Activated naive CD4-positive, alpha-beta T cell treated with anti-CD3 and anti-CD28 coated beads, Interleukin-2, amount 50 U/mL, for 72 hours (primary cell): ENCODE measurements at places on chromosomes 7 and 10. TPM values are rescaled to one million over a fixed set of nuclear protein-coding genes. Genes with fewer than 3 reads are reported as not detected.

Gene SPDYE1
- not detected for total RNA-seq

Gene TMEM176A
- total RNA-seq: not detected

Gene PDE1C
- not detected for total RNA-seq

DNA sequence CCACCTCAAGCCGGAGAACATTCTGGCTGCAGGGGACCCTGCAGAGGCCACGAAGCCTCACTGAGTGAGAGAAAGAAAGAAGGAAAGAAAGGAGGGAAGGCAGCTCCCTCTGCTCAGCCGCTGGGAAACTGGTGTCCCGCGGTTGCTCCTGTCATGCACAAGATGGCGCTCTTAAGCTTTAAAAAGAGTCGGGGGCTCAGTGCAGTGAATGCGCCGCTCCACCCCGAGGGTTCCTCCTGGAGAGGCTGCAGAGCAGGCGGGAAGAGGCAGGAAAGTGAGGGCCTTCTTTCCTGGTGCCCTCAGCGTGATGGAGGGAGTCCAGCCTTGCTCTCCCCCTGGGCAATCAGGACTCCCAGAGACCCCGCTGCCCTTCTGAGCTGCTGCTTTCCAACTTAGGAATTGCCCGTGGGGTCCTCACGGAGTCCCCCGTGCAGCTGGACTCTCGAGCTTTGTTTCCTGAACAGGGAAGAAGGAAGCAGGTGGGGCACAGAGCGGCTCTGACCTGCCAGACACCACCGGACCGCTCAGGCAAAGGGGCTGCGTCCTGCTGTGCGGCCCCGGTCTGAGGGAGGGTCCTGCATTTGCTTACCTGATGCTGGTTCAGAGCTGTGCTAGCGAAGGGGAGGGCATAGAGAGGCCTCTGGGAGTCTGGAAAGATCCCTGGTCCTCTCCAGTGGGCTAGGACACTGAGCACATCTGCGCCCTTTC is 141.9 kb upstream of the MKI67 start:
- DNase-seq: no peak

DNA sequence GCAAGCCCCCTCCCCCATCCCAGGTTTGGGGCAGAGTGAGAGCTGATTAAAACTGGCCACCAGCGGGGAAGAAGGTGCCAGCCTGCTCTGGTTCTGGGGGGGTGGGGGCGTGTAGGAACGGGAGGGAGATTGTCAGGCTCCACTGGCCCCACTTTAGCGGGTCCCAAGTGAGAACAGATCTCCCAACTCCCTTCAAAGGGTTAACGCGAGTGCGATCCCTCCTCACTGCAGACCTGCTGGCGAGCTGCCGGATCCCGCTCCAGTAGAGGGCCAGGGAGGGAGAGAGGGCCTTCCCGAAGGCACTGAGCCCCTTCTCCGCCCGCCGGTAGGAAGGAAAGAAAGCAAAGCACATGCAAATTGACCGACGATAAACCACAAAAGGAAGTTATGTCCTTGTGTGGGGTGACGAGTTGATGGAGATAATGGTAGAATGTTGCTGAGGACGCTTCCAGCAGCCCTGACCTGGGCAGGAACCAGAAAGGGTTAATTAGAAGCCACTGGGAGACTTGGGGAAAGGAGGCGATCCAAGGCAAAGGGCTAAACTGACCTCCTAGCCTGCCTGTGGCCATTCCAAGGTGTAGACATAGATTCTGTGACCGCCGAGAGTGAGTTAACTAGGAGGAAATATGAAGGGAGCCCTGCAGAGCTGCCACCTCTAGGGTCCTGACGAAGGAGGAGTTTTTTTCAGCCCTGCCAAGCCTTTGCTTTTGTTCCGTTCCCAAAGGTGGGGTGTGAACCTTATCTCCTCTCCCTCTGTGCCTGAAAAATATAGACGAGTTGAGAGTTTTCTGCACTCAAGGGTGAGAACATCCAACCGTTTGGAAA is 1.5 kb downstream of the NRG3 start:
- DNase-seq: no peak

- DNase-seq: no peak
Measured at GRCh38 chr10:104686829-104687228, 45.7 kb downstream of the SORCS3 start.

GRCh38 chr10:89235073-89235798 is 16.3 kb downstream of the LIPA start:
- no peak for DNase-seq

- DNase-seq: peak; percentile 60
Measured at GRCh38 chr7:56033671-56034432, 17.4 kb downstream of the PSPH start.

Gene PRKCQ
- 48.4 TPM for total RNA-seq

DNA sequence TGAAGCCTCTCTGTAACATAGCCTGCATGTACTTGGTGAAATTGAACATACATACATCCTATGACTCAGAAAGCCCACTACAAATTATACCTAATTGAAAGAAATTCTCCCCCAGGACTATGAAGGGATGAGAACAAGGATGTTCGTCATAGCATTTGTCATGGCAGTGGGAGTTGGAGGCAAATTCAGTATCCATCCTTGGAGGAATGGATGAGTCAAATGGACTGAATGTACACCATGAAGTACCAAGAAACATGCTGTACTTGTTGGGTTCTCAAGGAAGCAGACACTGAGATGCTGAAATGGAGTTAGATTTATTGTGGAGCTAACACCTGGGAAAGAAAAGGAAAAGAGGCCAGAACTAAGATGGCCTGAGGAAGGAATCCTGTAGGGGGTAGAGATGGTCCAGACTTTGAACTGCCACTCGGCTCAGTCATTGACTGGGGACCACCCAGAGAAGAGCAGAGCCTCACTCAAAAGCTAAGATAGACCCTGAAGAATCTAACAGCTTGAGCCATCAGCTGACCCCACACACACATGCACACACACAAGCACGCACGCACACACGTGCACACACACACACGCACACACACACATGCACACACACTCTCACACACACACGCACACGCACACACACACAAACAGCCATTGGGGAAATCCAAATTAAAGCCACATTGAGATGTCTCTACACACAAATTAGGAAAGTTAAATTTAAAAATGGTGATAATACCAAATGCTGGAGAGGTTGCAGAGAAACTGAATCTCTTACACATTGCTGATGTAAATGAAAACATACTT is 22.3 kb downstream of the AOC1 start:
- no peak for DNase-seq

DNA sequence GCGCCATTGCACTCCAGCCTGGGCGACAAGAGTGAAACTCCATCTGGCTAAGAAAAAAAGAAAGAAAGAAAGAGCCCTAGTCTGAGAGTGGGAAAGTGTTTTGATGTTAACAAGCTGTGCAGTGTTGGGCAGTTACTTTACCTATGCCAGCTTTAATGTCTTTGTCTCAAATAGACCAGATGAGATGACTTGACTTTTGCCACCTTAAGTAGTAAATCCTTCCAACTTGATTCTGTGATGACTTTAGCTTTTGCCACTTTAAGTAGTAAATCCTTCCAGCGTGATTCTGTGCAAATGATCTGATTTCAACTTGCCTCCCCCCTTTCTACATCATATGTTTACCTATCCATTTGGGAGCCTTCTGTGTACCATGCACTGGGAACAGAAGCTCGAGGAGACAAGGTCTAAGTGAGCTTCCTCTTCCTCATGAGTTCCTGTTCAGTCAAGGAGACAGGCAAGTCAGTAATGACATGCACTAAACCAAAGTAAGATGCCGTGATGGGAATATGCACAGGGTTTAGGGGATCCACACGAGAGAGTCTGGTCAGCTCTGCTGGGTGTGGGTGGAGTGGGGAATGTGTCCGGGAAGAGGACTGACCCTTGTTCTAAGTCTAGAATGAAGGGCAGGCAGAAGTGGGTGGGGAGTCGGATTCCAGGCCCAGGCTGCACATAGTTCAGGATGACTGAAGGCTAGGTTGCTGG is 17.2 kb downstream of the INPP5F start:
- DNase-seq: no peak

- DNase-seq: no peak
Measured at GRCh38 chr10:34241226-34242000, 573.7 kb downstream of the PARD3 start.

GRCh38 chr7:23246555-23246954 is at the start of gene GPNMB:
Gene GPNMB, plus strand, starts transcription at chr7:23246775. Its CDS starts 83 bp downstream, at chr7:23246858.
- DNase-seq: no peak

DNA sequence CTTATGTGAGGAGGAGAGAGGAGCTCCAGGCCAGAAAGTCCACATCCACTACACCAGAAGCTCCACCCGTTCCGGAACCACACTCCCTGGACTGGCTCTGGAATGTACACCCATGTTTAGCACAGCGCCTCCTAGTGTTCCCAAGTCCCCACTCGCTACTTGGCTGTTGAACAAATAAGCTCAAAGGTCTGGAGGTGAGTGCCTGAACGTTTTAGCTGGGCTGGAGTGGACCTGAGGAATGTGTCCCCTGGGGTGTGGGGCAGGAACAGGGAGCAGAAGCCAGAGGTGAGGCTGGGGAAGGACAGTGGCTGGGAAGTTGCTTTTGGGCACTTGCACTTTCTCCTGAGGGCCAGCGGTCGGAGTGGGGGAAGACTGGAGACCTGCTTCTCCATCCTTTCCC is 164.1 kb upstream of the CDCA7L start:
- peak; percentile 38 for DNase-seq

GRCh38 chr7:69803699-69804516 is 205.6 kb downstream of the AUTS2 start:
- peak; percentile 5 for DNase-seq

DNA sequence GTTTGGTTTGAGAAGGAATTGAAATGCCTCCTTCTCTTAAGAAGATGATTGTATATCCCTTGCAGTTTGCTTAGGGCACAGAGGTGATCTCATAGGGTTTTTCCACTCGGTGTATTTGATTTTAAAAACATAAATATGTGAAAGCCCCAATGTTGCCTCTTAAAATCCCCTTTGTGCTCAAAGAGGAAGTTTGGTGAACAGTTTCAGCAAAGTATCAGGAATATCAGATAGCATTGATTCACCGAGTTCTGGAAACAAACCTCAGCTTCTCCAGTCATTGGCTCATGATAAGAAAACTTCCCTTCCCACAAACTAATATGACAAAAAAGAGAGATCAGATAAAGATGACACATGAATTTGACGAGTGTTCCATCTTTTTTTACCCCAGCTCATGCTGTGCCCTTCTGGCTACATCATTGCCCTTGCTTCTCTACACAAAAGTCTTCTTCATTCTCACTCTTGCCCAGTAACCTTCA is 20.1 kb upstream of the SMNDC1 start:
- DNase-seq: no peak

- DNase-seq: no peak
Measured at GRCh38 chr10:28811639-28812349, 134.5 kb downstream of the BAMBI start.

- DNase-seq: peak; percentile 63
Measured at GRCh38 chr7:141654551-141654950, 47.4 kb downstream of the DENND11 start.

- DNase-seq: no peak
Measured at GRCh38 chr10:106405141-106405540, 759.4 kb downstream of the SORCS1 start.

DNA sequence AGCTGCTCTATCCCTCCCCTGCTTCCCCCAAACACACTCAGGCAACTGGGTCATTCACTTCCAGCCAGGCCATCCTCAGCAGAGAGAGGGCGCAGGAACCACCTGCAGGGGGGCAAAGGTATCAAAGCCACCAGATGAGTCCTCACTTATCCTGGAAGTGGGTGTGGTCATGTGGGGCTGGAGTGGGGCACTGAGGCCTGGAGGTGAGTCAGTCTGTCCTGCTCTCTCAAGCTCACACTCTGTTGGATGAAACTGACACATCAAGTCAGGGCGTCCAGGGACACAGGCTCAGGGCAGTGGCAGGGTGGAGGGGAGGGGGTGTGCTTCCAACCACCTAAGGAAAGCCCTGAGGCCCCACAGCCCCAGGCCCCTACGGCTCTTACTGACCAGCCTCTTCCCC is 8.0 kb upstream of the ELFN1 start:
- DNase-seq: no peak

- DNase-seq: no peak
Measured at GRCh38 chr7:35375516-35375915, 121.6 kb upstream of the TBX20 start.

Gene NRP1
- total RNA-seq: 0.30 TPM

Gene CYP3A4
- 0.14 TPM for total RNA-seq

Gene CEP55
- 85.1 TPM for total RNA-seq

DNA sequence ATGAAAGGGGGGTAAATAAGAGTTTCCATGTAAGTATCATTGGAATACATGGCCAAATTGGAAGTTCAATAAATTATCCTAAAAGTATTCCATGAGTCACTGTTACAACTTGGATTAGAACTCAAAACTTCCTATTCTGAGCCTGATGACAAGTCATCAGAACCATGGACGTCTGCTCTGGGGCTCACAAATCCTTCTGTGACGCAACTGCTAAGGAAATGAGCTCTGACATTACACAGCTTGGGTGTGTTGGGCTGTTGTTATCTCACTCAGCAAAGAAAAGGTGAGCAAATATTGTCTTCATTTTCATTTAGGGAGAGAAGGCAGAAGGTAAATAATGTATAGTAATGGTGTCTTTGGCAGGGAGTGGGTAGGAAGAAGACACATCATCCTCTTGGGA is 214.8 kb upstream of the ADO start:
- no peak for DNase-seq

Gene ESYT2
- 73.3 TPM for total RNA-seq

DNA sequence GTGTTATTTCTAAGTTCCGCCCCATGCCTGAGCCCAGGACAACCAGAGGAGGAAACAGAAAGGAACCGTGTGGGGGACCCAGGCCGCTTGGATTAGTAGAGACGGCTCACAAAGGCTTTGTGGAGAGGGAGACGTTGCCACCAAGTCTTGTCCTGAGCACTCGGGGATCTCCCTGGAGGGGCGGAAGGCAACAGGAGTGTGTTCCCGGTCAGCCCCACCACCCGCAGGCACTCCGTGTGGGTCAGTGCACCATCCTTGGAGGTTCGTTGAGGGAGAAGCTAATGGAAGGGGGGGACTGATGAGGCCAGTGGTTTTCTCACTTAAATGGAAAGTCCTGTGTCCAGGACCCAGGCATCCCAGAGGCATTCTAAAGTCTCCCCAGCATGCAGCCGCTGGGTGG is 26.7 kb upstream of the EN2 start:
- no peak for DNase-seq

Gene PON3
- not detected for total RNA-seq

- DNase-seq: no peak
Measured at GRCh38 chr7:140752533-140752932, 56.0 kb downstream of the NDUFB2 start.

- DNase-seq: no peak
Measured at GRCh38 chr10:75762431-75762802, 331.0 kb downstream of the LRMDA start.

GRCh38 chr7:16430133-16430532 is 8.8 kb upstream of the CRPPA start:
- no peak for DNase-seq

Gene INMT
- total RNA-seq: not detected

- no peak for DNase-seq
Measured at GRCh38 chr10:33047655-33048054, 89.6 kb upstream of the ITGB1 start.

Gene CDH23
- 11.2 TPM for total RNA-seq

Gene A1CF
- not detected for total RNA-seq

- no peak for DNase-seq
Measured at GRCh38 chr10:27893358-27893954, 105.4 kb downstream of the ODAD2 start.

DNA sequence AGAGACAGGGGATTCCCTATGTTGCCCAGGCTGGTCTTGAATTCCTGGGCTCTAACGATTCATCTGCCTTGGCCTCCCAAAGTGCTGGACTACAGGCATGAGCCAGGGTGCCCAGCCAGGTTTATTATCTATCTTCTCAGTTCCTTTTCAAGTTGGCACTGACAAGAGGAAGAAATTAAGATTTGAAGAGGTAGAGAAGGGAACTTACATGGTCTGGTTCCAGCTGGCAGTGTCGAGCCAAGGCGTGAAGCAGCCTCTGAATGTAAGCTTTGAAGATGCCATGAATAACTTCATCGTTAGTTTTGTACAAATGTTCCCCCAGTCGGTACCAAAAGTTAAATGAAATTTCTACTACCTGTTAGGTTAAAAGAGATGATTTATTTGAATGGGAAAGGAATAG is 57.7 kb downstream of the TNPO3 start:
- DNase-seq: no peak
